ENCODE measurements at places on chromosomes 16 and 17.

- no peak for DNase-seq
Measured at GRCh38 chr17:79524213-79525187, 86.4 kb downstream of the RBFOX3 start.

DNA sequence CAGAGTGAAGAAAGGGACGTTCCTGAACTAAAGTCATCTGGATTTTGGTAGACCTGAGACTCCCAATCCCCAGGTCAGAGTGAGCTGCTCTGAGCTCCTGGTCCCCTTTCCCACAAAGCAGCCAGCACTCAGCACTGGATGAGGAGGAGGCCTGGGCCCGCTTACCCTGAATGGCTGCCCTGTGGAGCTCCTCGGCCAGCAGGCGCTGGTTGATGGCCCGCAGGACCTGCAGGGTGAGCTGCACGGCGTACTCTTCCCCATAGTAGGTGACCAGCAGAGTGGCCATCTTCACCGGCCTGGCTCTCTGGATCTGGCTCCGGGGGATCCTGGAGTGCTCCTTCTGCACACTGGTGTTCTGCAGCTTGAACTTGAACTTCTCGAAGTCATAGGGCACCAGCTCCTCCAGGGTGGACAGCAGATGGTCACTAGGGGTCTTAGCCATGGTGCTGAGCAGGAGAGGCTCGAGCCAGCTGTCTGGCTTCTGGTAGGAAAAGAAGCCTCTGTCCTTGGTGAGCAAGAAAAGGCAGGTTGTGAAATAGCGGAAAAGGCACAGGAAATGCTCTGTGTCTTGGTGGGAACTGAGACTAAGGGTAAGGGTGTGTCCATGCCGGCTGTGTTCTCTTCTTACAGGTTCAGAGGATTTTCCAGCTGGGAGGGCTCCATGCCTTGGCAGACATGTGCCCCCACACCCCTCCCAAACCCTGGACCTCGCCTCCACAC lies at the start of gene MEFV:
Gene MEFV, minus strand, starts transcription at position 488 of the 720 bp plus-strand sequence. Its CDS starts 46 bp downstream, at position 442.
- DNase-seq: no peak

DNA sequence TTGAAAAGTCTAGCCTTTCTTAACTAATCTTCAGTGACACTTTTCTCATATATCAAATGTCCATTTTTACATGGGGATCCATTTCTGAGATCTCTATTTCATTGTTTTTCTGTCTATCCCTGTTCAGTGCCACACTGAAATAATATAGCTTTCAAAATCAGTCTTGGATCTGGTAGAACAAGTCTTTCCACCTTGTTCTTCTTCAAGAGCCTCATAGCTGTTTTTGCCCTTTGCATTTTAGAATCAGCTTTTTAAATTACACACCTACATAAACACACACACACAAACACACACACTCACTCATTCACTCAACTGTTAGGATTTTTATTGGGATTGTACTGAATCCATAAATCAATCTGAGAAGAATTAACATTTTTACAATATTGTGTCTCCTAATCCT lies 19.2 kb downstream of the GSDMB start:
- DNase-seq: no peak

DNA sequence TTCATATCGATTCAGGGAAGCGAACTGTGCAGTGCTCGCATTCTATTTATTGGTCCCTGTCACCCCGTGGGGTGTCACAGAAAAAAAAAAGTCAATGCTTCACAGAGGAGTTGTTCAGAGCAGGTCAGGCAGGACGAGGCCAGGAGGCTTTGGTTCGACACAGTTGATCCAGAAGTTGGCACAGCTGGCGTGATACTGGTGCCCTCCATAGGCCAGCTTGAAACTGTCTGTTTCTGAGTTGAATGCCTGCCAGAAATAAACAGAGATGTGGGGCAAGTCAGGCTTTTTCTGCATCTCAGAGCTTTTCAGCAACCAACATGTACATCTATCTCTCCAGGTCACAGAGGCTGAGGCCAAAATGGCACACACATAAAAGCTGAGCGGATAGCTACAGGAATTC lies 29.1 kb downstream of the DUSP14 start:
- DNase-seq: no peak

DNA sequence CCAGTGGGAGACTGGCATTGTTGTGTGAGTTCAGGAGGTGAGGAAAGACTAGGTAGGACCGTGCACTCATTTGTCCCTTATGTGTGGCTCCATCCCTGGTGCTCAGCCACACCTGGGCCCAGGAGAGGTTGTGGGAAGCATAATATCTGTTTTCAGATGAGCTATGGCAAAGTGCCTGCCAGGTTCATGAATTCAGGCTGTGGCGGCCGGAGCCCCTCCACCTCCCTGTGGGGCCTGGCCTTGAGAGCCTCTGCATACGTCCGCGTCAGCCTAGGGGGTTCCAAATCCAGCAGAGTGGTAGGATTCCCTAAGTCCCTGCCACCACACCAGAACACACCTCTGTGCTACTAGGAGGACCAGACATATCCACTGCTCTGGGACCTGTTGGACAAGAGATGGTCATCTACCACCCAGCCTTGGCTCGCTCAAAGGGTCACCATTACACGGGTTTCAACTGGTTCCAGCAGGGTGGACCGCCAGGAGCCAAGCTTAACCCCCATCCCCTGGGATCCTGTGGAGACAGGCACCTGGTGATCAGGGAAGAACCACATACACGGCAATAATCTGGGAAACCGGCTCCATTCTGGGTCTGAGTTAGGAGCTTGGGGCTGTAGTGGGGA lies 2.0 kb downstream of the B3GNT9 start:
- no peak for DNase-seq

- DNase-seq: no peak
Measured at GRCh38 chr16:56603589-56603988, 4.8 kb upstream of the MT2A start.

- no peak for DNase-seq
Measured at GRCh38 chr16:55370762-55371482, 46.9 kb downstream of the IRX6 start.

GRCh38 chr17:31843070-31843745 lies 15.8 kb downstream of the COPRS start:
- DNase-seq: no peak

DNA sequence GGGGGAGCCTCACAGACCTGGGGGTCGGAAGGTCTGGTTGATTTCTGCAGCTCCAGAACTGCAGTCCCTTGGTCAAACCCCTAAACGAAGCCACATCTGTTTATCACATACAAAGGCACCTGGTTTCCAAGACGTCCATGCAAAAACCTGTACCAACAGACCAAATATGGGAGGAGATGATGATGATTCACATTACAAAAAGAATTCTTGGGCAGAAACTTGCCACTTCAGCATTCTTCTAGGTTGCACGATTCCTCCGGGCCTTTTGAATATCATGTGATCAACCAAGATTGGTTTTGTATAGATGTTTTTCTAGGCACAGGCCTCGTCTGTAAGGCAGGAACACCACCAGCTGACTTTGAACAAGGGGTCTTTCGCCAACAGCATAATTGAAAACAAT lies 466.3 kb downstream of the SOX9 start:
- DNase-seq: no peak

DNA sequence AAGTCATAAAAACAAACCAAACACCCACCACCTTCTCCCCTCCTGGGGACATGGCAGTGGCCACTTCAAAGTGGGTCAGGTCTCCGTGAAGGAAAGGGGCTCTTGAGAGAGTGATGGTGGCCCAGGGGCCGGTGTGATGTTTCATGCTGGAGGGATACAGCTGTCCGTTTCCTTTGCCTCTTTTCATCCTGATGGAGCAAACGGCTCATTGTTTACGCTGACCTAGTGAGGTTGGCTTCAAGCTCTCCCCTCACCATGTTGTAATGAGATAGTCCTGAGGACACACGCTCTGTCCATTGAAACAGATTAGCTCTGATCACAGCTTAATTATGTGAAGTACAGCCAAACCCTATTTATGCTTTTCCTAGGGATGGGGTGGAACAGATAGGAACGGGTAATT lies 34.2 kb downstream of the CDH13 start:
- DNase-seq: no peak

GRCh38 chr16:53895433-53895832 lies 191.5 kb downstream of the FTO start:
- DNase-seq: no peak

DNA sequence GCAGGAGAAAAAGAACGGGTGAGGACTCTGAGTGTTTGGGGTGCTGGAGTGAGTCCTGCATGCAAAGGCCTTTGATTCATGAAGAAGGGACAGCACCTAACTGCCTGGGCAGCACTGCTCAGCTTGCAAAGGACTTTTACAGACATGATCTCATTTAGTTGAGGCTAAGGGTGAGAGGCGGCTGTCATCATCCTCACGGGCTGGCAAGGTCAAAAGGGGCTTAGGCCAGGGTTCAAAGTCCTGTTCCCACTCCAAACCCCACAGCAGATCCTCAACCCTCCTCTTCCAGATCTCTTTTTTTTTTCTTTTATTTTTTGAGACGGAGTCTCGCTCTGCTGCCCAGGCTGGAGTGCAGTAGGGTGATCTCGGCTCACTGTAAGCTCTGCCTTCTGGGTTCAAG lies 4.8 kb downstream of the RHBDF2 start:
- DNase-seq: no peak

- no peak for DNase-seq
Measured at GRCh38 chr17:16438173-16438556, 22.8 kb downstream of the TRPV2 start.
